Activated T-helper 2 cell treated with anti-CD3 and anti-CD28 coated beads, Interferon-gamma antibody, Interleukin-2, Interleukin-4, amounts not matched to agents 10 μg/mL and 5 μg/mL and 100 μg/mL, durations not matched to agents 14 hours and 24 hours and 36 hours (primary cell): ENCODE measurements at places on chromosomes 7 and 10. TPM values are rescaled to one million over a fixed set of nuclear protein-coding genes. Genes with fewer than 3 reads are reported as not detected.

Gene PALD1
- 2.1 and 2.3 TPM in 2 replicates for total RNA-seq

Gene CDHR1
- total RNA-seq, result 0.32 and 0.34 TPM in 2 replicates

- no peak for DNase-seq
These were observed 437.1 kb downstream of the HTR7 start for GRCh38 chr10:90420637-90421318.

DNA sequence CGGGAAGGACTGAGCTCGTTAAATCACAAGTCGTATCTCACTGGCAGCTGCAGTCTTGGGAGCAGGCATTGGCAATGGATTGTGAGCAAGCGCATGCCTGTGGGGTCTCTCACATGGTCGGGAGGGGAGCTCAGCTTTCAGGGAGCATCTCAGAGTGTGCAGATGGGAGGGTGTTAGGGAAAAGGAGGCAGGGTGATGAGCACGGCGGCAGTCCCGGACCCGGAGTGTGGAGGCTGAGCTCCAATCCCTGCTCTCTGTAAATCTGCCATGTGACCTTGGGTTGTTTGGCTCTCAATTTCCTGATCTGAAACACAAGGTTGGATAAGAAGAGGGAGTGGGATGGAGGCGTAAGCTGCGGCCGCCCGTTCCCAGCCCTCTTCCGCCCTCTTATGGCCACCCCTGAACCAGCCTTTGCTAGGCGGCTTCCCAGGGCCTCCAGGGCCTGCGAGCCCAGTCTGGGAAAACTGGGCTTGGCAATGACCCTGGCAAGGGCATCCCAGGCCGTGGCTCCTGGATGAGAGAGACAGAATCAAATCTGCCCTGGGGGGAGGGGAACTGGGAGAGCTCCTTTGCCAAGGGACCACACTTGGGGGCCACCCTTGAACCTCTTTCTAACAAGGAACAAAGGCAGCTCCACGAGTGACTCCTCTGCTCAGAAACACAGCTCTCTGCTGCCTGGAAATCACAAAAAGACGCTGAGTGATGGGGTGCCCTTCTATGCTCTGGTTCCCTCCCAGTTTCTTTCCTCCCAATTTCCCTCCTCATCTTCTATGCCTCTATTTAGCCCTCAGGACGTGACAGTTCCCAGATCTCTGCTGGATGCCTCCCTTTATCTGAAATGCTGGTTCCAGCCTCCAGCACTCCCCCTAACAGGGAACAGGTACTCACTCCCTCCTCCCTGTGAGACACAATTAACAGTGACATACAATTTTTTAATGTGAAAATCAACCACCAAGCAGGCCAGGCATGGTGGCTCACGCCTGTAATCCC is 41.7 kb upstream of the LOXL4 start:
- DNase-seq, result no peak

GRCh38 chr10:101323495-101323894 is 30.5 kb upstream of the BTRC start:
- no peak for DNase-seq
